AG08396 (cell line): ENCODE measurements at places on chromosomes 2 and 18.

DNA sequence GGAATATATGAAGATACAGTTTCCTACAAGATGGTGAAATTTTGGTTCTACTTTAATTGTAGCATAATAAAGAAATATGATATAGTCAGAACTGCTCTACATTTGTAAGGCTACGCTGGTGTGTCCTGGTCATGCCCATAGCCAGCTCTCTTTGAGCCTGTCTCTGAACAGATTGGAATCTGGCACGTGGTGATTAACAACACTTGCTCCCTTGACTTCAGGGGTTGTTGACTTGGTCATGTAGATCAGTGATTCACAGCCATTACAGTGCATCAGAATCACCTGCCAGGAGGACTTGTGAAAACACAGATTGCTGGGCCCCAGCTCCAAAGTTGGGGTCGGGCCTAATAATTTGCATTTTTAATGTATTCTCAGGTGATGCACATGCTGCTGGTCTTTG, 80.4 kb downstream of the PTPRM start:
- DNase-seq: no peak

GRCh38 chr2:68673631-68674030, 30.3 kb downstream of the PROKR1 start:
- DNase-seq: no peak

DNA sequence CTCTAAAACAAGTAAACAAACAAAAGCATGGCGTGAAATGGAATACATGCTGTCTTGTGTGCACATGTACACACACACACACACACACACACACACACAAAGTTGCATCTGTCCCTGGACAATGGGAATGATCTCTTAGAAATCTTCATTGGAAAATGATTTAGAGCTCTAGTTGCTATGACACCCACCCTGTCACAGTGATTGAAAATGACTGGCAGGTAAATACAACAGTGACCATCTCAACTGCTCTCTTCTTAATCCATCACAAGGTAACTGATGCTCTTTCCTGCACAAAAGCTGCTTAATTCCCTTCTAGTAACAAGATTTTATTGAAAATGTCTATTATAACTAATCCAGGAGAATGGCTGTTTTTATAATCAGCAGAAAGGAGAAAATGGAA, 1011.7 kb upstream of the GYPC start:
- no peak for DNase-seq

DNA sequence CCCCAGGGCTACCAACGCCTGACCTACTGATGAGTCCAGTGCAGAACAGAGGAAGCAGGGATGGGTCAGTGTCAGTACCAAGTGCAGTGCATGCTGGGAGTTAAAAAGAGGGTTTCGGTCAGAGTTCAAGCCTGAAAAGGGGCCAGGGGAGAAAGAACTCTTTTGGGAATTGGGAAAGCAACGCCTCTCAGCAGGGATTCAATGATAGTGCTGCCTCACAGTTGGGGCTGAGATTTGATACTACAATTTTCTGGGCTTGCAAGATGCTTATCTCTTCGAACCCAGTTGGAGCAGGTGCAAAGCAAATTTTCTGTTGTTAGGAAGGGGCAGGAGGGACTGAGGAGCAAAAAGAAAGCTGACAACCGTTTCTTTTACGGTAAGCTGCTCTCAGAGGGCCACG, 82.6 kb downstream of the CERKL start:
- no peak for DNase-seq

- DNase-seq: no peak
Measured at GRCh38 chr2:199684832-199685231, 166.2 kb downstream of the FTCDNL1 start.

DNA sequence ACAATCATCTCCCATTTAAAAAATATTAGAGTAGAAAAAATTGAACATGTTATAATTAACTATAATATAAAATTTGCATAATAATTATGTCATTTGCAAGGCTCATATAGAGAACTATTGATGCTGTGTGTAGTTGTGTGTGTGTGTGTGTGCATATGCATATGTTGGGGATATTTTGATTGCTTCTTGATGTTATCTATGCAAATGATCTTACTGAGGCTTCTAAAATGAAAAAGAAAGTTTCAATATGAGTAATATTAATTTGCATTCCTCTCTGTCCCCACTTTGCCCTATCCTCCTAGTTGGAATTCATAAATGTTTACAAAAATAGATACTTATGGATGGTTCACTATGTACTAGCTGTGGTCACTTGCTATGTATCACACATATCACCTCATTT, 523.3 kb downstream of the TRIB2 start:
- DNase-seq: no peak

DNA sequence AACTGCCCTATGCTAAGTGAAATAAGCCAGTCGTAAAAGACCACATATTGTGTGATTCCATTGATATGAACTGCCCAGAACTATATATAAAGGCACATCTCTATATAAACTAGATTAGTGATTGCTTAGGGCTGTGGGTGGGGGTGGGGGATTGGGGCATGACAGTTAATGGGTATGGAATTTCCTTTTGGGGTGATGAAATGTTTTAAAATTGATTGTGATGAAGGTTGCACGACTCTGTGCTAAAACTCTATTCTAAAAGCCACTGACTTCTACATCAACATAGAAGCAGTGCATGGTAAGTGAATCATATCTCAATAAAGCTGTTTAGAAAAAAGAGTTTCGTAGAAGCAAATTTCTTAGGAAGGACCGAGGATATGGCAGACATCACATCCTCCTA, 53.0 kb downstream of the CDCA7 start:
- no peak for DNase-seq
